Stimulated activated CD4-positive, alpha-beta T cell treated with anti-CD3 and anti-CD28 coated beads, Interleukin-15, amount 100 ng/mL, for 24 hours (primary cell): ENCODE measurements at places on chromosomes 2 and 18.

DNA sequence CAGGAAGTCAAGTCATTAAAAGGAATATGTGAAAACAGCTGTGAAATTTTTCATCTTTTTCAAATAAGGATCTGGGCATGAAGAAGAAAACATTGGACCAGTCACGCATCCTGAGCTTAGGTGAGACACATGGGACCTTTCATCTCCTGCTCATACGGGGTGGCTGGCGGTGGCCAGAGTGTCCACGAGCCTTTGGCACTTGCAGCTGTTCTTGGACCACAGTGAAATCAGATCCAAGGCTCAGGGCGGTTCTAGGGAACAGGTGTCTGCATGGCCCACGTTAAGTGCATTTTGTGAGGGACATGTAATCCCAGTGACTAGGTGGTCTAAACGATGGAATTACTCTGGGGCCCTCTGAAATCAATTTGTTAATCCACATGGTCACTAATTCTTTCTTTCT, 212.7 kb upstream of the COPS8 start:
- no peak for DNase-seq

- no peak for DNase-seq
Measured at GRCh38 chr2:86301711-86302202, 35.7 kb downstream of the REEP1 start.

GRCh38 chr2:170610615-170611014, 104.5 kb upstream of the SP5 start:
- no peak for DNase-seq

DNA sequence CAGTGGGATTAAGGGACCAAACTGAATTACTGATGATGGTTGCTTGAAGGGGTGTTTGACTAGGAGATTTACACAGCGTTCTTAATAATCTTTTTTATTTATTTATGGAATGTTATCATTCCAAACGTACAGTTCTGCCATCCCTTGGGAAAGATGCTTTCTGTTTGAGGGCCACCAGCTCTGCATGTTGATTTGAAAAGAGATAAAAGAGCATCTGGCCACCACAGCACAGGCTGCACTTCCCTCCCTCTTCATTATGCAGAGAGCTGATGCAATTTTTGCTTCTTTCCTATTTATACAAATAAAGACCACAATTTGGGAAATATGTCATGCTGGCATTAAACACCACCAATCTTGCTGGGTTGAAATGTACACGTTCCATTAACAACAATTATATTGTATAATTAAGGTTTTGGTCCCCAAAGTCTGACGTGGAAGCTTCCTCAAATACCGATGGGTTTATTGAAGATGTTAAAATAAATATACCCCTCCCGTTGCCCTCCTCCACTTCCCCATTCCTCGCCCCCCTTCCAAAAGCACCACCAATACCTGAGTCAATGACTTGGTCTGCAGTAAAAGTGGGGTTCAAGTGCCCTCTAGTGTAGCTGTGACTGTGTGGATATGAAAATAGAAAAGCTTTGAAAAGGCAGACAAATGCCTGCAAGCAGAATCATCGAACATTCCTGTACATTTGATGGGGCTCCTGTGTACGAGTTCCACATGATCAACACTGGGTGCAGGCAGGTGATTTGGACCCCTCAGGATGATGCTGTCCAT, 211.9 kb downstream of the HRH4 start:
- DNase-seq: no peak

GRCh38 chr2:54666634-54667265, 56.7 kb upstream of the EML6 start:
- DNase-seq: no peak

DNA sequence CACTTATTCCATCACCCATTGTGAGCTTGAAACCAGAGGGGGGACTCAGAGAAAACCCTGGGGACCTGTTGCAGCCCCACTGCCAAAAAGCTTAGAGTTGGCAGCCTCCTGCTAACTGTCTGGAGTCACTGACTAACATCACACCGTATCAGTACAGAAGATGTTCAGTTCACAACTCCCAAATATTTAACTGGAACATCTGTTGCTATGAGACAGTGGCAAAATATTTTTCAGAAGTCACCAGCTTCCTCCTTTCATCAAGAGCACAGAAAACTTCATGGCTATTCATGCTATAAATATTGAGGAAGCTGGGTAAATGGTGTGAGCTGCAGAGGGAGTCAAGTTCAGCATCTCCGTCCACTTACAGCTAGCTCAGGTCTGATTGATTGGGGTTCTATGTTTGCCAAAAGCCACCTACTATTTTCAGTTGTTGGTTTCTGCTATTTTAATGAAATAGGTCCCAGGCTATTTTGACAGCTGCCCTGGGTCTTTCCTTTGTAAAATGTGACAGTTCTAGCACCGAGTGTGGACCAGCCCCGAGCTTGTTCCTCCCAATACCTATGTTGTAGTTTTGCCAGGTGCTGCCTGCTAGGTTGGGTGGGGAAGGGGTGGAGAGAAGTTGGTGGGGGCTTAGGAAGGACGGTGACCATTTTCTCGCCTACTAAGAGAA, 9.8 kb downstream of the TUBB6 start:
- DNase-seq: no peak

GRCh38 chr2:51014759-51015158, 17.2 kb downstream of the NRXN1 start:
- DNase-seq: no peak

DNA sequence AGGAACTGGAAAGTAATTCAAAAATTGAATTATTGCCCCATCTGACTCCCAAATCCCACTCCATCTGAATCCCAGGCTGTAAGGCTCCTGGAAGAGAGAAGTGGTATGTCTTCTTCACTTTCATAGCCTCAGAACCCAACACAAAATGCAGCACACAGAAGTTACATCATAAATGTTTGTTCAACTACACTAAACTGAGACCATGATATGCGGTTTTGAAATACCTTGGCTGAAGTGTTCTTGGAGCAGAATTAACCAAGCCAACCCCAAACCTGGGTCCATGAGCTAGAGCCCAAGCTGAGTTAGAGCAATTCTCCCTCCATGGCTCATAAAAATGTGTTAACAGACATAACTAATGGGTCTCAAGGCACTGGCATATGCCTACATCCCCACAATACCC, 23.3 kb downstream of the NEB start:
- DNase-seq: no peak

DNA sequence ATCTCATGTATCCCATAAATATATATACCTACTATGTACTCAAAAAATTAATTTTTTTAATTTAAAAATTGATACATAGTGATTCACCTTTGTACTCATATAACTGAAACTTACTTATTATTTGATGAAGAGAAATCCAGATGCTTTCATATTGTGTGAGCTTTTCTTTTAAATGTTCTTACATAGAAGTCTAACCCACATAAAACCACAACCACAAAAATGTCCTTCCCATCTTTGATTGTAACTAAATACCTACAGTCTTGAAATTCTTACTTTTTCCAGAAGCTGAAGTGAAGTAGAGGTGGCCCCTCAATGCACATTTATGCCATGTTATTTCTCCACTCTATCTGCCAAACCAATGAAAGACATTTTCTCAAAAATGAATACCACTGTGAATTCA, 117.9 kb upstream of the COL5A2 start:
- no peak for DNase-seq

DNA sequence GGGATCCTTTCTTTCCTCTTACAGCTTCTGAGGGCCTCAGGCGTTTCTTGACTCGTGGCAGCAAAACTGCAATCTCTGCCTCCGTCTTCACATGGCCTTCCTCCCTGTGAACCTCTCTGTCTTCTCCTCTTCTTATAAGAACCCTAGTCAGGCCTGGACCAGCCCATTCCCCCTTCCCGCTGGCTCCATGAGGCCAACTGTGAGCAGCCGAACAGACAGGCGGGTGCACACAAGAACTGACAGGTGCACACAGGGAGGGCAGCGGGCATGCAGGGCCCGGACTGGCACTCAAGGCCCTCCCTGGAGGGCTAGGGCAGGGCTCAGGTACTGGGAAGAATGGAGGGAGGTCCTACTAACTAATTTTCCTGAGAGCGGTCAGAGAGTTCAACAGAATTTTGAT, 92.4 kb upstream of the DAPL1 start:
- DNase-seq: no peak

DNA sequence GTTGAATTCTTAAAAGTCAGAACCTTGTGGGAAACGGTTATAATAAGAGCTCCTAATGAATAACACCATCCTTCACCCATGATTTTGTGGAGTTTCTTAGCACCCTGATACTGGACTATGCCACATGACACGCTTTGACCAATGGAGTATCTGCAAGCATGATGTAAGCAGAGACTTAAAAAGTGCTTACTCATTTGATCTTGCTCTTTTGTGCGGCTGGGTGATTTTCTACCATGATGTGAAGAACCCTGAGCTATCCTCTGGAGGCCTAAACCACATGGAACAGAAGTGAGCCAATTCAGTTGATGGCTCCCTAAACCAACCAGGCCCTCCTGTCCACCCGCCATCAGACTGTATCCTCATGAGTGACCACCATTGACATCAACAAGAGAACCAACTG, 70.9 kb downstream of the TCF4 start:
- DNase-seq: no peak

DNA sequence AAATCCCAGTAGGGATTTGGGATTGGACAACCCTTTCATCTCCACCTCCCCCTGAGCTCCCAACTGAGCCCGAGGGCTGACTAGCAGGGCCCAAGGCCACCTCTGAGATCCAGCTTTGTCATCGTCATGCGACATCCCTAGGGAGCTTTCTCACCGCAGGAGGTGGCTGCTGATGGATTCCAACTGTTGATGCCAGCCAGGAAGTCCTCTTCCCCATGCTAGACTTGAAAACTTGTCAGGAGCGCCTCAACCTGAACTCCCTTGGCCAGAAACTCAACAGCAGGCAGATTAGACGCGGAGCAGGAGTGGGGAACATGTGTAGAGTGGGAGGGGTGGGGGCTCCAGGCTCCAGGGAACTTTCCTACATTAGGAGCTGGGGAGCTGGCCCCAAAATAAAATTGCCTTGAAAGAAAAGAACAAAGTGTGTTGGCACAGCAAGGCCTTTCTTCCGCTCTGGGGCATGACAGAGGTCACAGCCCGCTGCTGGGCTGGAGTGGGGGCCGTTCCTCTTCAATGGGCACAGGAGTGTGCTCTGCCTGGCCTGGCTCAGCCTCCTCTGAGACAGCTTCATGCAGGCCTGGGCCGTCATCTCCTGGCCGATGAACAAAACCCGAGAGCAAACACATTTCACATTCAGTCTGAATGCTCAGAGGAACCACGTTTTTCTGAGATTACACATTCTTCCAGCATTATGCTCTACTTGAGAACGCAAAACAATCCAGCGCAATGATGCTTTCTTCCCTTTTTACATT, 34.5 kb downstream of the EMILIN2 start:
- DNase-seq: no peak

DNA sequence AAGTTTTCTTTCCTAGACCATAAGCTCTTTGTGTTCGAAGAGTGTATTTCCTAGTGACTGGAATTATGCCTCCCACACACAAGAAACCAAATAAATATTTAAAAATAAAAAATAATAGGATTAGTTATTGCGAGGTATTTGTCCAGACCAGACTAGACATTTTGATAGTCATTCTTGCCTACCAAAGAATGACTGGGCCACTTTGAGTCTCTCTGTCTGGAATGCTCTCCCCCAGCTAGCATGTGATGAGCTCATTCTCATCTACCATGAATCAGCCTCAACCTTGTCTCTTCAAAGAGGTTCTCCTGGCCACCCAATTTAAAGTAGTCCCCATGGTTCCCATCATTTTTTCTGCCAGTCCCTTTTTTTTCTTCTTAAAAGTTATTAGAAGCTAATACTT, 13.9 kb upstream of the DSC1 start:
- no peak for DNase-seq

DNA sequence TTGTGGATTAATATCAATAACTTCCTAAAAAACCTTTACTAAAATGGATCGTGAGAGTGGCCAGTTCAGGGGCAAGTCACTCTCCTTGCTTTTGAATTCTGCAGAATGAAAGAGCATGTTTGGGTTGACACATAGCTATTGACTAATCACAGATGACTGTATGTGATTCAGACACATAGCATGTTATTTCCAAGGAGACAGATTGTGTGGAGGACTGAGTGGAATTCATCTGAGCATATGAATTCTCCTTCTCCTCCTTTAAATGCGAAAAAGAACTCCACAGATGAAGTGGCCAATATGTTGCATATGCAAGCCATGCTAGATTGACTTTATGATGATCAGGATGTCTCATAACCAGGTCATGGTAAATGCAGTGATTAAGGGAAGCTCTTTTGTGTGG, 249.4 kb upstream of the FAM98A start:
- no peak for DNase-seq

DNA sequence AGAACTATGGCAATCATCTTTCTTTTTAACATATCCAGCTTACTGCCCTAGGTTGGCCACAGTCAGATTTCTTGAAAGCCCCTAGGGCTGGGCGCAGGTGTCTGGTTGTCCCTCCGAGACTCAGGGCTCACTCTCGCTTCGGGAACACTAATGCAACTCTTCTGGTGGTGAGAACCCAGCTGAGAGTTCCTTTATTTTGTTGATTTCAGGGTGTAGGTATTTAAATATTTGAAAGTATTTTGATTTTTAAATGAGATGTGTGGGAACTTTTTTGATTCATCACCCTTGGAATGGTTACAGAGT, 40.7 kb downstream of the INPP4A start:
- no peak for DNase-seq

- no peak for DNase-seq
Measured at GRCh38 chr2:19819097-19820065, 82.4 kb downstream of the TTC32 start.

GRCh38 chr2:62142054-62142453, 53.9 kb upstream of the B3GNT2 start:
- no peak for DNase-seq

DNA sequence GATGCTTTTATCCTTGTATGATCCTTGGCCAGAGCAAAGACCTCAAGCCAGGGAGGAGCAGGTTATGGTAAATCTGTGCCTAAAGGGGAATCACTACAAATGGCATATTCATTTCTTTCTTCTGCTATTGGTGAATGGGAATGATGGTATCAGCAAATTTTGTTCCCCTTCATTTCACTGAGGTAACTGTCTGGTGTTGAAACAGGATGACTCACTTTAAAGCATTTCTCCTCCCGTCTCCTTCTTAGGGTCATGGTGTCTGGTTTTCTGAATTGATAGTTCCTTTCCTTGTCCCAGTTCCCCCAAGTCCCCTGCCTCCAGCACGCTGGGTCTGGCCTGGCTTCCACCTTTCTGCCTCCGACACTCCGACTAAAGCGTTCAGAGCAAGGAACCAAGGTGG, 109.2 kb downstream of the MREG start:
- no peak for DNase-seq

DNA sequence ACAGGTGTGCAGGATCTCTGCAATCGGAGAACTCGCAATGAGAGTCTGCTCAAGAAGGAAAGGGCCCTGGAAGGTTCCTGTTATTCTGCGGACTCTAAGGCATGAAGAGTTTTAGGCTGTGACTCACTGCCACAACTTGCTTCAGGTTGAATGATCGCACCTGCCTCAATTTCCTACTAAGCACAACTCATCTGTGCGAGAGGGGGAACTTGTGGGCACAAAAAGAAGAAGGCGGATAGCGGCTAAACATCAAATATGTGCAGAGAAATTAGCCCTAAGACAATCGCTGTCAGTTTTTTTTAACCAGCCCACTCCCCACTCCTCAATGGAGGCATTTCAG, 14.0 kb upstream of the CREG2 start:
- DNase-seq: no peak

GRCh38 chr2:20223407-20224163, 1.3 kb downstream of the SDC1 start:
- peak; percentile 36 for DNase-seq

GRCh38 chr2:122031544-122032263, 276.3 kb downstream of the TSN start:
- no peak for DNase-seq
